ENCODE measurements at places on chromosomes 16 and 17. TPM values are rescaled to one million over a fixed set of nuclear protein-coding genes. Genes with fewer than 3 reads are reported as not detected.

GRCh38 chr17:42246515-42246914 lies 29.7 kb downstream of the STAT5B start:
- DNase-seq: no peak

GRCh38 chr16:30032083-30032819 lies 1.2 kb upstream of the TLCD3B start:
- DNase-seq: peak; percentile 51

DNA sequence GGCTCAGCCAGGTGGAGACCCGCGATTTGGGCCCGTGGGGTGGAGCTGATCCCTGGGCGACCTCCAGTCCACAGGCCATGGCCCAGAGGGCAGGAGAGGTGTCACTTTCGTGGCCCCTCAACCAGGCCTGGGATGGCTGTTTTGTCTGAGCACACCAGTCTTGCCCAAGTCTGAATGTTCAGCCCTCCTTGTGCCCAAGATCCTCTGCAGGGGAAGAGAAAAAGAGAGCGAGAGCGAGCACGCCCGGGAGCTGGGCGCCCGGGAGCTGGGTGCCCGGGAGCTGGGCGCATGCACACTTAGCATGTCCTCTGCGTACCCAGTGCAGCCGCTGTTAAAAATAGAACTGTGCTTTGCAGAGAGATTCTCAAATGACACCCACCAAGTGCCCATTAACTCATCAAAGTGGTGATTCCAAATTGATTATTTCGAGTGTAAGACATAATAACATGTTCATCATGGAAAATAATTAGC lies 403.3 kb upstream of the TNRC6C start:
- no peak for DNase-seq

GRCh38 chr16:68869492-68870088 lies 26.3 kb downstream of the TANGO6 start:
- DNase-seq: no peak

Gene TRPV2
- 2.1 TPM for total RNA-seq

Data from H1 (cell line).